ENCODE measurements at places on chromosomes 12 and 14.

DNA sequence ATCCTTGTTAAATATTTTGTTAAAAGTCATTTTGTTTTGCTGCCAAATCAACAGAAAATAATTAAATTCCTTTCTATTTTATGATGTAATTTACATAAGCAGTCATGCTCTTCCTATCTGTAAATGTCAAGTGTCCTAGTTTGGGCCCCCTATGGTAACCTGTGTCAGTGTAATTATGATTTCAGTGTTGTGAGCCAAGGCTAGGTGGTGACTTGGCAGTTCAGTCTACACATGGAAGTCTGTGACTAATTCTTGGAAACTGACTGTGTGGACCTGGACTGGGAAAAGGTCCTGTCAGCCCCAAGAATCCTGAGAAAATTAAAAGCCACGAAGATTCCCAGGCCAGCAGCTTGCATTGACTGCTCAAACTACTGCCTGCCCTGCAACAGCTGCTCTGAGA lies 371.0 kb downstream of the FUT8 start:
- no peak for DNase-seq

- no peak for DNase-seq
These were observed 3.0 kb downstream of the B4GALNT1 start for GRCh38 chr12:57629897-57630471.

GRCh38 chr14:90892970-90893369 lies 76.7 kb upstream of the TTC7B start:
- no peak for DNase-seq

GRCh38 chr12:105280966-105281693 lies 45.2 kb upstream of the APPL2 start:
- DNase-seq: no peak

- DNase-seq: no peak
These were observed 185.2 kb downstream of the AEBP2 start for GRCh38 chr12:19624491-19624890.

DNA sequence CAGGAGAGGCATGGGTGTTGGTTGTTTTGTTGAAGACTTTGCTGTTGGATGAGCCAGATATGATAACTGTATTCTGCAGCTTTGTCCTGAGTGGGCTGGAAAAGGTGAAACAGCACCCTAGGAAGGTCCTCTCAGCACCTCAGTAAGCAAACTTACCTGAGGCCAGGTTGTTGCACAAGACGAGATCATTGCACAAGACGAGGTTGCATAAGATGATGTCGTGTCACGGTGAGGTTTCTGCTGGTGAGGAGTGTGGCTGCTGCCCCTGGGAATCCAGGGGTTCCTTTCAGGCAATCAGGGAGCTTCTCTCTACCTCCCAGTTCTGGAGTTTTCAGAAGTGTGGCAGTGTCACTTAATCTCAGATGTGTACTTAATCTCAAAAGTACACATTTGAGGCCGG lies 85.6 kb downstream of the GLT1D1 start:
- DNase-seq: no peak

GRCh38 chr12:121096199-121096798 lies 36.4 kb upstream of the P2RX7 start:
- DNase-seq: peak; percentile 75

DNA sequence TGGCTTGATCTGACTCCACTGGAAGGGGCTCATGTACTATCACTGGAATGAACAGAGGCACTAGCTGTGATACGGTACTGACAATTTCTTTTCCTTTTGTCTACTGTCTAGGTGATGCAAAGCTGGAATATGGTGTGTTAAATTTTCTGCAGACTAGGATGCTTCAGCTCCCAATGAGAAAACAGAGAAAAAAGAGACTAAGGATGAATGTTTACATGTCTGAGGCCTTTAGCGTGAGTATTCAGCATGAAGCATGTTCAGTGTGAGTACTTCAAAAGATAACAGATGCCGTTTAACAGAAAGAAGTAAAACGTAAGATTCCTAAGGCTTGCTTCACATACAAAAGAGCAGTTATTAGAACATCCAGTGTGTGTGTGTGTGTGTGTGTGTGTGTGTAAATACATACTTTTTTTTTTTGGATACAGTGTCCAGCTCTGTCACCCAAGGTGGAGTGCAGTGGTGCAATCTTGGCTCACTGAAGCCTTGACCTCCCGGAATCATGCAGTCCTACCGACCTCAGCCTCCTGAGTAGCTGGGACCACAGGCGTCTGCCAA lies 92.3 kb upstream of the FERMT2 start:
- DNase-seq: no peak

DNA sequence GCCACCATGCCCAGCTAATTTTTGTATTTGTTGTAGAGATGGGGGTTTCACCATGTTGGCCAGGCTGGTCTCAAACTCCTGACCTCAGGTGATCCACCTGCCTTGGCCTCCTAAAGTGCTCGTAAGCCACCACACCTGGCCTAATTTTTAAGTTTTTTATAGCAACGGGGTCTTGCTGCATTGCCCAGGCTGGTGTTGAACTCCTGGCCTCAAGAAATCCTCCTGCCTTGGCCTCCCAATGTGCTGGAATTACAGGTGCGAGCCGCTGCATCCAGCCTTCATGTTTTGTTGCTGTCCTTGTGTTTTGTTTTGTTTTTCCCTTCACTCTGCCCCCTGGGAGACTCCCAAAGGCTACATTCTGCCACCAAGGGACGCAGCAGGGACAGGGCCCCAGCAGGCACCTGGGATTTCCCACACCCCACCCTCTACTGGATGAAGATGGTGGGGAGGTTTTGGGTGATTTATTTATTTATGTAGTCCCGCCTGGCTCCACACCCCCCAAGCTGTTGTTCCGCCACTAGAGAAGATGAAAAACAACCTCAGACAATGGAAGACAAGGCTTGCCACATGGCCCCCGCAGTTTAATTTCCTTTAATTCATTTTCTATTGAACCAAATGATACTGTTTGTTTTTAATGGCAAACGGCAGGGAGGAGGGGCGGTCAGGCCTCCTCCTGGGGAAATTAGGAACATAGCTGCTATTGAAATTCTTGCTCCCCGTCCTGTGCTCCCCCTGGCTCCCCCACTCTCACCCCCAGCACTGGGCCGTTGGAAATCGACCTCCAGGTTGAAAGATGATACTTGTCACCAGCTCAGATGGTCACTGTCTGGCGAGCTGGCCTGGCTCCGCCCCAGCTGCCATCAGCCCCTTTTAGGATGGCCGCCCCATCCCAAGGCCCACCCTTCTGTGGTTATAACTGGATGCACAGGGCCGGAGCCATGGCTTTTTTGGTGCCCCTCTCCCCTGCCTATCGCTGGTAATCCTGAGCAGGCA lies 70.3 kb downstream of the RNFT2 start:
- no peak for DNase-seq

DNA sequence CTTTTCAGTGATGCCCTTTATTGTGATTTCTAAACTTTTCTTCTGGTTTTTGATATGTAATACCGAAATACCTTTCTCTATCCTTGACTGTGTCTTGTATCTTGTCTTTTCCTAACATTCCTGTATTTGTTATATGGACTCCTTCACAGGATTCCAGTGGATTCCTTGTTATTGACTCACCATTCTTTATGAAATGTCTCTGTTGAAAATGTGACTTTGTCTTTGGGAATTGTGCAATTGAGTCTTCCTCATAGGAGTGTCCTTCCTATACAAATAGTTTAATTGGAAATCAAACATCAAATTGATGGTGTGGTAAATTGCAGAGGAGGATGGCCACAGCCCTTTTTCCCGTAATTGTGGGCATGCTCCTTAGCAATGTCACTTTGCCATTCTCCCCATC lies 296.6 kb upstream of the KITLG start:
- no peak for DNase-seq

GRCh38 chr14:98189062-98189461 lies 1082.9 kb downstream of the BCL11B start:
- no peak for DNase-seq

DNA sequence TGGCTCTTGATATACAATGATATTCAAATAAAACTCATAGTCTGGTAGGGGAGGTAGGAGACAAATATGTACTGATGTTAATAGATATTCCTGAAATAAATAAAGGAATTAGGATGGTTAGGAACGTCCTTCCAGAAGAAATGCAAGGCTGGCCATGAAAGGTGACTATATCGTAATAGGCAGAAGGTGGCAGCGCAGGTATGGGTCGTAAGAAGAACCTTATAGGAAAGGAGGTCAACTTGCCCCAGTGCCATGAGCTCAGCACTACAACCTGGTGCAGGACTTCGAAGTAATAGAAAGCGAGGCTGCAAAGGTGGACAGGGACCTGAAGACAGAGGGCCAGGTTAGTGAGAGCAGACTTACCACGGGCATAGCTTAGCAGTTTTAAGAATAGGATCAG lies 55.3 kb upstream of the FGD4 start:
- no peak for DNase-seq

DNA sequence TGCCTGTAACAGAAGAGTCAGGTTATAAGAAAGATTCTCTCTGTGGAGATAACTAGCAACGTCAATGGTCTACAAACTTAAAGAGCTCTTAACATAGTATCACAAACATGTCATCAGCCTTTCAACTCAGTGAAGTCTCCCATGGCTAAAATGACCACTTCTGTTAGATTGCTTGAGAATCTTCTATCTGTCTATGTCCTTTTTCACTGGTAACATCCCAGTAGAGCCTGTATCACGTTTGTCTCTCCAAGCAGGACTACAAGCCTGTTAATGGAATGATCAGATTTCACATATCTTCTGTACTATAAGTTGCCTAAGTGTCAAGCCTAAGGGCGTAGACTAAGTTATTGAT lies 50.7 kb downstream of the SLC2A13 start:
- DNase-seq: no peak

DNA sequence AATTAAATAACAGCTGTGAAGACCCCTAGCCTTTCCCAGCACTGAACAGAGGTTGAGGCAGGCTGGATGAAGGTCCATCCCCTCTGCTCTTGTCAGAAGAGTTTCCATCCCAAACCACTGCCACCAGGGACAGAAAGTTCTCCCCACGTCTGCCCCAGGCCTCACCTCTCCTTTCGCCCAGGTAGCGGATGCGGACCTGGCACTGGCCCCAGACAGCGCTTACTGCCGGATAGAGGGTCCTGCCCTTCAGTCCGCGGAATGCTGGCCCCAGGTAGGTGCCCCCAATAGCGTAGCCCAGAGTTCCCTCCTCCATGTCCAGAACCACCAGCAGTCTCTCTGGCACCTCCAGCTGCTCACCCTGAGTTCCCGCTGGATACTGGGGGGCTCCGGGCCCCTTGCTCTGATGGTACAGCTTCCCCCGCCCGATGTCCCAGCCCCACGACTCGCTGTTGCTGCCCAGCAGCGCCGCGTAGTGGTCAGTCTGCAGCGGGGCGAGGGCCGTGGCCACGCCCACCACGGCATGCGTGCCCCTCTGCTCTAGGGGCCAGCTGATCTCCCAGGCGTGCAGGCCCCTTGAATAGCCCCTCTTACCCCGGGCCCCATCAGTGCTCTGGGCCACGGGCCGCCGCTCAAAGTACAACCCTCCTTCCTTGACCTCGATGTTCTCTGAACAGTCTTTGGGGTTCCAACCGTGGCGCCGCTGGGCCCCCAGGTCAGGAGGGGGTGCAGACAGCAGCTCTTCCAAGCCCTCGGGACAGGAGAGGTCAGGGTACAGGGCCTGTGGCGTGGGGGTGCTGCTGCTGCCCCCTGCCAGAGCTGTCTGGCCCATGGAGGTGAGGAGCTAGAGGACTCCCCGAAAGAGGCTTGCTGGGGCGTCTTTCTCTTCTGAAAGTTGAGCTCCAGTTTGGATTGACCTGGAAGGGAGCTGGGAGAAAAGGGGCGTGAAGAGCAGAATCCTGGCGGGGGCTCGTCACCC lies 742 bp downstream of the SPSB2 start:
- peak; percentile 83 for DNase-seq

- DNase-seq: peak; percentile 79
These were observed 8.9 kb downstream of the BICD1 start for GRCh38 chr12:32115404-32116104.

- DNase-seq: peak; percentile 11
These were observed 7.7 kb upstream of the IFNG-AS1 start for GRCh38 chr12:67981287-67982162.

- DNase-seq: peak; percentile 38
These were observed 1.8 kb downstream of the SPRING1 start for GRCh38 chr12:116735951-116736599.

GRCh38 chr14:93299866-93300265 lies 33.0 kb downstream of the BTBD7 start:
- DNase-seq: peak; percentile 59

DNA sequence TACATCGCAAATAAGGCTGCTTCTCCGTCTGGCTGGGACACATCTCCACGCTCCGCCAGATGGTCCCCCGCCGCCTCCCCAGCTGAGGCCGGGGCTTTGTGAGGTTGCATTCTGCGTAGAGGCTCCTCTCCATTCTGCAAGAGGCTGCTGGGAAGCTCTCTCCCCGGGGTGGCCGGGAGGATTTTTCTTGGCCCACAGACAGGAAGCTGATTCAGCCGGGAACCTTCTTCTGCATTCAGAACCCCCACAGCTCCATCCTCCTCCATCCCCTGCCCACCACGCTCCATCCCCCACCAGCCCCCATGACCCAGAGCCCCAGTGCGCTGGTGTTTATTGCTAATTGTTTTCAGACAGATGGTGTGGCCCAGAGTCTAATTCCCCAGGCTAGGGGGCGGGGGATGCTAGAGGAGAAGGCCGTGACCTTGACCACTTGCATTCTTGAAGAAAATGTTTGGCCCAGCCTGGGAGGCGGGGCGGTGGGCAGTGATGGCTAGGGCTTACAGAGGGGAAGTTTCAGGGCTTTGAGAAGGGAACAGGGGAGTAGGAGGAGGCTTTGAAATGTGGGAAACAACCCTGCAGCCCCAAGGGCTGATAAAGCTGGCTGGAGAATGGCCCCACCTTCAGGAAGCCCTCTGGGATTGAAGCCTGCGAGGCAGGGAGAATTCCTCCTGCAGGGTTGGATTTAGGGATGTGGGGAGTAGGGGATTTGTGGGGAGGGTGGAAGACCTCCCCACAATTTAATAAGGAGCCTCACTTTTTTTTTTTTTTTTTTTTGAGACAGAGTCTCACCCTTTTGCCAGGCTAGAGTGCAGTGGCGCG lies 88.5 kb upstream of the NCOR2 start:
- peak; percentile 94 for DNase-seq

DNA sequence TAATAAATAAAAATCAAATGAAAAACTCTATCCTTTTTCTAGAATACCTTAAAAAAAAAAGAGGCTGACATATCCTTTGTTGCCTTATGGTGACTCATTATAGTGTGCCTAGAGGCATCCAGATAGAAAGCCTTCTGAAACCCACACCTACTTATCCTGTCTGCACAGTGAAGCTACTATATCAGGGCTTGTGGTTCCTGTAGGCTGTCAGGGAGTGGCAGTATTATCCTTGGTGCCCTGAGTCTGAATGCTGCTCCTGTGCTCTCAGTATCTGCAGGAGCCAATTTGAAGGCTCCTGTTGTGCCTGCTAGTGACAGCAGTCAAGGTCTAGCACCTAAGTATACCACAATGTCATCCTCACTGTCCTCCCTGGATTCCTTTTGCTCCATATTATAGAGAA lies 168.4 kb upstream of the AVPR1A start:
- DNase-seq: peak; percentile 31

DNA sequence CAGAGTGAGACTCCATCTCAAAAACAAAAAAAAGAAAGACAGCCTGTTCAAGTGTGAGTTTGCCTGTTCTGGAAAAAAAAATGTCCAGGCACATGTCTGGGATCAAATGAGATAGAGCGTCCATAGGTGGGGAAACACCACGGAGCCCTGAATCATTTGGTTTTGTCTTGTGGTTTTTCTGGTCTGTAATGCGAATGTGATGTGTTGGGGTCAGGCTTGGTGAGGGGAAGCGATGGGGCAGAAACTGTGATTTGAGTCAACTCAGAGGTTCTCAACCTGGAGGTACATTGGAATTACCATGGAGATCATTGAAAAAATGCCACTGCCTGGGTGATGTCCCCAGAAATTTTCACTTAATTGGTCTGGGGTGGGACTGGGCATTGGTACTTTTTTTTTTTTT lies 183.9 kb upstream of the PWP1 start:
- no peak for DNase-seq

GRCh38 chr14:73235531-73236155 lies 1.7 kb upstream of the PAPLN start:
- DNase-seq: no peak
